ENCODE measurements at places on chromosomes 11 and 22.

DNA sequence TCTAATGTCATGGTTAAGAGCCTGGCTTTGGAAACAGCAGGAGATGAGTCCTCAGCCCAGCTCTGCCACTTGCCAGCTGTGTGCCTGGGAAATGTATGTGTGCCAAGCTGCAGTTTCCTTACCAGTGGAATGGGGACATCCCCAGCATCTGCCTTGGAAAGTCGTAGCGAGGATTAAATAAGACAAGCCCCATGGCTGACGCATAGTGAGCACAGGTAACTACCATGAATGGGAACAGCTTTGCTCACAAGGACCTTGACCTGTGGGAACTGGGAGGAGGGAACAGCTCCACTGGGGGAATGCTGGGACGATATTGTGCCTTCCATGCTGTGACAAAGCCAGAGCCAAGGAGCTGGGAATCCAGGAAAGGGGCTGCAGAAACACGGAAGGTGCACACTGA, 2.6 kb upstream of the DSCAML1 start:
- no peak for DNase-seq

DNA sequence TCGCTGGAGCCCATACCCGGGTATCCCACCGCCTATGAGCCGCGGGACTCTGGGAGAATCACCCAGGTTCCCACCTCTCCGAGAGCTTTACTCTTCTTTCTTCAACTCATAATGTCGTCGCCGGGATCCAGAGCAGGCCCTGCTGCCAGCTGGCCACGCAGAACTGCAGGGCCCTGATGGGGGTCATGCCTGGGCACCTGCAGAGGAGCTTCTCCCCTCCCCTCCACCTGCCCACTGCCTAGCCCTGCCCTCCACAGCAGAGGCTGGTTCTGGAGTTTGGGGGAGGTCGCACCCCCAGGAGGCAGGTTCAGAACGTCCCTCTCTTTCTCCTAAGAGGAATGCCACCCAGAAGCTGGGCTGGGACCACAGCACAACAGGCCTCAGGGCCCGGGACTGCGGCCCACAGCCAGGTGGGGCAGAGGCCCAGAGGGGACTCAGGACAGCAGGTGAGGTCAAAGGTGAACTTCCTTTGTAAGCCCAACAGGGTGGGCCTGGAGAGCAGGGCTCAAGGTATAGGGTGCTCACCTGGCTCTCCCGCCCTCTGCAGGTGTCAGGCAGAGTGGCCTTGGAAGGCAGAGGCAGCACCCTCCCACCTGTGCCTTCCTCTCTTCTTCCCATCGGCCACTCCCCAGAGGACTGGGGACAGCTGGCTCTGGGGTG, 1.9 kb downstream of the SLC25A45 start:
- no peak for DNase-seq

DNA sequence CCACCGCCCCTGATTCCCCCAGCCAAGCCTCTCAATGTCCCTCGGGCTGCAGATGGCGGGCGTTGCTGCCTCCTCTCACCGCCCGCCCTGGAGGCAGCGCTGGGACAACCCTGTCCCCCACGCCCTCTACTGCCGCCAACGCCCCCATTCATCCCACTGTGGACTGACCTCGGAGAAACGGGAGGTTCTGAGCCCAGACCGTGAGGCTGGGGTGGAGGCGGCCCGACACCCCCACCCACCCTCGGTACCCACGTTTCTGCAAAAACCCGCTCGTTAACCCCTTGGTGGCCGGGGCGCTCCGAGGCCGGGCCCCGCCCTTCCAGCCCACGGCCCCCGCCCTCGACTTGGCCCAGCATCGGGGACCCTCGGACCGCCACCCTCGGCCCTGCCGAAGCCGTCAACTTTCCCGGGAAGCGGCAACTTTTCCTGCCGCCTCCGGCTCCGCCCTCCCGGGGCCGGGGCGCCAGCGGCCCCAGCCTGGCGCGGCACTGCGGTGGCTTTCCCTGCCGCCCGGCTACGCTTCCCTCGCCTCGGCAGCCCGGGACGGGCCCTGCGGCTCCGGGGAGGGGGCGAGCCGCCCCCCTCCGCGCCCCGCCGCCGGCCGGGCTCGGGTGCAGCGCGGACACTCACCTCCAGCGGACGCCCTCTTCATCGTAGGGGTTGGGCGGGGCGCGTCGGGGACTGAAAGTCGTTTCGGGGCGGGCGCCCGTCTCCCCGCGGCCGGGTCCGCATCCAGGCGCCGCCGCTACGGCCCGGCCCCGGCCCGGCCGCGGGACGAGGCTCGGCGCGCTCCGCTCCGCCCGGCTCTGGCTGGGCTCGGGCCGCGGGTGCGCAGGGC, 458 bp downstream of the RTN4R start:
- DNase-seq = no peak

- DNase-seq = no peak
Observed at GRCh38 chr11:20861322-20861721, 191.9 kb downstream of the NELL1 start.

DNA sequence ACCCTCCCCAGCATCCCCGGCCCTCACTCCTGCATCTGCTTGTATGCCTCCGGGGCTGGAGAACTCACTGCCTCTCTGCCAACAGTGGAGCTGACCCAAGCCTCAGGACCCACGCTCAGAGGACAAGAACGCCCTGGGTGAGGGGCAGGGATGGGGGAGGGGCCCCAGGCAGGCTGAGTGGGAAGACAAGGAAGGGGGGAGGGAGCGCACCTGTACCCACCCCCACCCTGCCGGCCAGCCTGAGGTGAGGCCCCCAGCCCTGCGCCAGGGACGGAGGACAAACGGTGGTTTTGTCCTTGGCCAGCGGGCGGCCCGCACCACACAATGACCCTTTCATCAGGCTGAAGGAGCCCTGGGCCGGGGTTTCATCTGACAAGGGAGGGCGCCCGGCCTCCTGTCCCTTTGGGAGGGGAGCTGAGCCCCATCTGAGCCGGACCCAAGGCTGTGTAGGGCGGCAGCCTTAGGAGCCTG, 10.0 kb downstream of the WNT7B start:
- DNase-seq = no peak

- DNase-seq = peak; percentile 54
Observed at GRCh38 chr11:71251761-71252268, 562 bp downstream of the SHANK2 start.

GRCh38 chr11:16299390-16299789, 57.0 kb downstream of the SOX6 start:
- no peak for DNase-seq

DNA sequence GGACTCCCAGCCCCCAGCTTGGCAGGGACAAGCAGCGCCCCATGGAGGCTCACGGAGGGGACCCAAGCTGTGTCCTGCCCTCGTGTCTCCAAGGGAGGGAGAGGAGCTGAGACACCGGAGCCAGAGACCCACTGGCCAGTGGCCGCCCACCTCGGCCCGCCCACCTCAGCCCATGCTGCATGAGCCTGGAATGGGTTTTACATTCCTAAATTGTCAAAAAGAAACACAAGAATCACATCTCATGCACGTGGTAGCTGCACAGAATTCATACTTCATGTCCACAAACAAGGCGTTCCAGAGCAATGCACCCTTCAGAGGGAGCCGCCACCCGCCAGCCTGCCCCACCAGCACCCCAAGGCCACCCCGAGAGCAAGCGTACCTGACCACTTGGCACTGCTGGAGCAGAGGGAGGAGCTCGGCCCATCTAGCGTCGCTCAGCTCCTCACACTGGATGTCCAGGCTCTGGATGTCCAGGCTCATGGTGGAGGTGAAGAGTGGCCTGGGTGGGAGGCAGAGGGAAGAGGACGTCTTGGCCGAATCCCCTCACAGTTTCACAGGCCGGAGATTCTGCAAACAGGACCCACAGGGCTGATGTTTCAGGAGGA, 5.3 kb downstream of the RNH1 start:
- DNase-seq = no peak

- no peak for DNase-seq
Observed at GRCh38 chr11:126433989-126434949, 78.8 kb downstream of the ST3GAL4 start.

DNA sequence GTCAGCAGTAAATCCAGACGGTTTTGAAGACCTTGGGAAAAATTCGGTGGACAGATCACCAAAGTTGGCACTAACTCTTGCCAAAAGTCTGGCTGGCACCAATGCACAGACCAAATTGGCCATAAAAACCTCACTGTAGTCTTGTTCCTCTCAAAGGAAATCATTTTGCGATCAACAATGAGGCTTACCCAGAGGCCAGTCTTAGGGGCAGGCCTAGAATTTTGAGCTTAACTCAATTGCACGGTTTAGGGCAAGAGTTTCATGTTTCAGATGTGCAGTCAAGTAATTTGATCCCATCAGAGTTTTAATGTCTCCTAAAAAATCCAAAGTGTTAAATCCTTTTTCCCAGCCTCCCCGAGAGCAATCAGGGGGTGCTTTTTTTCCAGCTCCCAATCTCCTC, 19.0 kb downstream of the MPPED2 start:
- peak; percentile 64 for DNase-seq

DNA sequence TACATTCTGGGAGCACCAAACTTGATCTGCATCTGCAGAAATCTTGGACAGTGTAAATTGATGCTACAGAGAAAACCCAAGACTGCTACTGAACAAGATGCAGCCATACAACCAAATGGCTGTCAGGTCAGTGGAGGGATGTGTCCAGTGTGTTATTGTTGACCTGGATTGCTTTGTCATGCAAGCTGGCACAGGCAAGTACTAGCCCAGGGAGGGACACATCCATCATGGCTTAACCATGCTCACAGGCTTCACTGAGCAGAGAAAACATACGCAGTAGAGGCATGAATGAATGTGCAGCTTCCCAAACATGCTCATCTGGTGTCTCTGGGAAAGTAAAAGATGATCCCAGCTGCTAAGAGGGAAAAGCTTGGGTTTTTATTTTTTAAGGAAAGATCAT, 93.6 kb downstream of the MTNR1B start:
- no peak for DNase-seq

DNA sequence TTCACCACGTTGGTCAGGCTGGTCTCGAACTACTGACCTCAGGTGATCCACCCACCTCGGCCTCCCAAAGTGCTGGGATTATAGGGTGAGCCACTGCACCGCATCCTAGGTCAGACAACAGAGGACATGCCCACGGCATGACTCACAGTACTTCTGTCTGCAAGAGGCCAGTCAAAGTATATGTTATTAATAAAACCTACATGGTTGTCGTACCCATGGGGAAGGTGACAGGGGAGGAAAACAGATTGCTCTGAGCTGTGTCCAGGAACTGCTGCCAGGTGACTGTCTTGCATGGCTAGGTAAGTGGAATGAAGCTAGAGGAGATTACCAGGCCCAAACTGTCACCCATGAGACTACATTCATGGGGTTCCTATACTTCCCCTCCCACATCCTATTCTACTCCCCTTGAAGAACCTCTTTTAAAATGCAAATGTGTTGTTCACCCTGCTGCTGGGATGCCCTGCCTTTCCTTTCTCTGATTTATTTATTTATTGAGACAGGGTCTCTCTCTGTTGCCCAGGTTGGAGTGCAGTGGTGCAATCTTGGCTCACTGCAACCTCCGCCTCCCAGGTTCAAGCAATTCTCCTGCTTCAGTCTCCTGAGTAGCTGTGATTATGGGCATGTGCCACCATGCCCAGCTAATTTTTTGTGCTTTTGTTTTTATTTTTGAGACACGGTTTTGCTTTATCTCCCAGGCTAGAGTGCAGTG, 2.0 kb upstream of the NLRX1 start:
- DNase-seq = no peak

DNA sequence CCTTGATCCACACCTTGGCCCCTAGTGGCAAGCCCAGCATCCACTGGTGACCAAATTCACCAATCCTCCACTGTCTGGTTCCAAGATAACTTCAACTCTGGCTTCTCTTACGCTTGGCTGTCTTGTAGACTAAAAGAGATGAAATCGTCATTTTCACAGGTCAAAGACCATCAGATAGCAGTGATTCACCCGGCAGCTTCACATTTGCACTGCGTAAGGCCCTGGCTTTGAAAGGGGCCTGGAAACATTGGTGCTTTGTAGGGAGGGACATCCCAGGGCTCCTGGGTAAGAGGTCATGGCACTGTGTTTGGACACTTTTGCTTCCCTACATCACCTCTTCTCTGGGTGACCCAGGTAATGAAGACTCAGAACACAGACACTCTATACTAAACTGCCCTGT, 30.1 kb upstream of the FADD start:
- DNase-seq = no peak

- no peak for DNase-seq
Observed at GRCh38 chr11:65655570-65656332, 7.0 kb downstream of the RELA start.

GRCh38 chr22:25120093-25120561, 79.5 kb upstream of the CRYBB3 start:
- no peak for DNase-seq

DNA sequence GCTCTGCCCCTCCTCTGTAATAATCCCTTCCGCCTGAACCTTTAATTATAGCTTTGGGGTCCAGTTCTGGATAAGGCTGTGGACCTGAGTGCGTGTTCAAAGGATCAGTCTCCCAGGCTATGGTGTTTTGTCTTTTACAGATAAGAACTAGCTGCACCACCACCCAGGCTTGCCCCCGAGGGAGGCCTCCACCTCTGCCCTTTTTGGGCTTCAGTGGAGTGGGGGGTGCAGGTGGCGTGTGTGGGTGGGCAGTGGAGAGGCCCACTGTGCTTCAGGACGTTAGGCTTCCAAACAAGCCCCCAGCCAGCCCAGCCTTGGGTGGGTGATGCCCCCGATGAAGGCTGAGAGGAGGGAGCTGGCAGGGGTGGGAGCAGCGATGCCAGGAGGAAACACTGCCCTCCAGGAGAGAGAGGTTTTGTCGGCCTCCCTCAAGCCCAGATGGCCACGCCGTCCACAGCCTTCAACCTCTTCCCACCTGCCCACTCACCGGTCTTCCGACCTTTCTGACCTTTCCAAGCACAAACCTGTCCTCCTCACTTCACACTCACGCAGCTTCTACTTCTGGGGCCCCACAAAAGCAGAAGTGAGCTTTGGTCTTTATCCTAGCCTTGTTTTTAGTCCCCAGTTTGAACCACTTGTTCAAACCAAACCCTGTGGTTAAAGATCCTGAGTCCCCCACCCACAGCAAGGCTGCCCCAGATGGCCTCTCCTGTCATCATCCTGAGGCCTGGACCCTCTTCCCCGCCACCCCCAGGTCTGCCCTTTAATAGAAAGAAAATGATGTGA, 20.4 kb downstream of the PSMD13 start:
- no peak for DNase-seq

- DNase-seq = no peak
Observed at GRCh38 chr11:695288-695537, 191 bp upstream of the DEAF1 start.

DNA sequence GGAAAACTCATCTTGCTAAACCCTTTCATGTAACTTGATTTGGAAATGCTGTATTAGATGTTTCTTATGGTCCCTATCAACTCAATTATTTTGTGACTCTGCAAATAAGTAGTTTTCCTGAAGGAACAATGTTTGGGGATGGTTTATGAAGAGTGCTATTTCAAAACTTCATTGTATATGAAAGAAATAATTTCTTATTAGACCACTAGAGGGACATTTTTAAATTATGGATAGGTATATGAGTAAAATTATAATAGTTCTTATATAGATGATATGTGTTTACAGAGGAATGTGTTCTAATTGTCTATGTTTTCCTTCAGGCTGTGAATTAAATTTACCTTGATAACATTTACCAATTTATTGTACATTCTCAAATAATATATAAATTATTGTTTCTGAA, 509.4 kb upstream of the RAG2 start:
- DNase-seq = no peak
